Urothelium cell line (cell line): ENCODE measurements at places on chromosomes 3 and 15.

- DNase-seq: peak; percentile 93
Measured at GRCh38 chr3:180989291-180990163, at the start of gene DNAJC19. Gene DNAJC19, minus strand, starts transcription at chr3:180989736. Its CDS starts 134 bp downstream, at chr3:180989602.

GRCh38 chr3:177603148-177603603 lies 405.9 kb upstream of the TBL1XR1 start:
- no peak for DNase-seq

DNA sequence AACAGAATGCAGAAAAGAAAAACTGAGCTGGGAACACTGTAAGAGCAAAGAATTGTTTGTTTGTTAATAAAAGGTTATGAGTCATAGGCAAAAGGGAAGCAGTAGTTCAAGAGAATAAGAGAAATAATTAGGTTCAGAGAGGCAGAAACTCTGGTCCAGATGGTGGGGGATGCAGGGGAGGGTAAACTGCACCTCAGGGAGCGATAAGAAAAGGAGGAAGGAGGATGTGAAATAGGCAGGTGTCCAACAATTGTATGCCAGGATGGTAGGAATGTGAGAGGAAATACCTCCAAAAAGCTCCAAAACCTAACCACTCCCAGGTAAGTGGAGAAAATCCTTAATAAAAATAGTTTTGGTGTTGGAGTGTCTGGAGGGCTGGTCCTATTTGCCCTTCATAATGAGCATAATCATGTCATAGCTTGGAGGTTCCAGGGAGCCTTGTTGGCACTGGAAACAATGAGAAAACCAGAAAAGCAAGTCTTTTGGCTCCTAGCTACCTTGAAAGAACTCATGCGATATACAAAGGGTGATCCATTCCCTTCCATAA lies 405.4 kb upstream of the TBL1XR1 start:
- no peak for DNase-seq

- DNase-seq: no peak
Measured at GRCh38 chr3:17592956-17593355, 149.5 kb downstream of the TBC1D5 start.

DNA sequence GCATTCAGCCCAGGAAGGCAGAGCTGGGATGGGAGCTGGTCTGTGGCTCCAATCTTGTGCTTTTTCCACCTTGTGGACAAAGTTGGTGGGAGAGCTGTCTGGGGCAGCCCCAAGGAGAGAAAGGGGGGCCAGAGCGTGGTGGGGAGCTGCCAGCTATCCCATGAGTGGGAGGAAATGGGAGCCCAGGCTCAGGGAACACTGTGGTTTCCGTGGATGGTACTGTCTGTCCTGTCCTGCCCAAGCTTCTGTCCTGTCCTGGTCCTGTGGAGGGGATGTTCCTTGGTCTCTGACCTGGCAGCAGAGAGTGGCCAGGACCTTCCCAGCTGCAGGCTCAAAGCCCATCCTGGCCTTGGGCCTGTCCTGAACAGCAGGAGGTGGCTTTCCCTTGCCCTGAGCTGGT lies 72.6 kb upstream of the SEC13 start:
- no peak for DNase-seq

- DNase-seq: no peak
Measured at GRCh38 chr3:195172039-195172684, 98.8 kb downstream of the XXYLT1 start.

DNA sequence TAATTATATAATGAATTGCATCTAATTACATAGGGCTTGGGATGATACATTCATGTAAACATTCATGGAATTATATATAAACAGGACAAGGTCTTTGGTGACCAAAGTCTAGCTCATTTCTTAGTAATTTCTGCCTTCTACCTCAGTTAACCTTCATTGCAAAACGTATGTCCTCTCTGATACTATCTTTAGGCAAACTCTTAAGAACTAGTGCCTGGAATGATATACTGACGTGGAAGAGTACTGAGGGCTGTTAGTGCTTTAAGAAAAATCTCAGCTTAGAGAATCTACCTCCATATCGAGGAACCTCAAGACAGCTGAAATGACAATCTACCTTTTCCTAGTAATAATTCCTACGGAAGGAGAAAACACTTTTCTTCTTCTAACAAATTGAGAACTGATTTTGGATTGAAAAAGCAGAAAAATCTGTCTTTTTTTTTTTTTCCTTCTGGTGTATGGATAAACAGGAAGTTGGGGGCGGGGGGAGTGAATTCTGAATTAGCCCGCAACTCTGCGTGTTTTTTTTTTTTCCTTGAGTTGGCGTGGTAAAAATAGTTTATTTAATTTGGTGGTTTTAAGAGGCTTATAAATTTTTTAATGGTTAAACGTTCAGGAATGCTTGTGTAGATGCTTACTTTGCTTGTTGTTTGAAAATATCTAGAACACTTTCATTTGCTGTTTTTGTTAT lies 43.2 kb downstream of the RARB start:
- no peak for DNase-seq

- DNase-seq: no peak
Measured at GRCh38 chr3:102761766-102762165, 327.0 kb downstream of the ZPLD1 start.

GRCh38 chr3:59418836-59419235 lies 369.0 kb upstream of the CFAP20DC start:
- no peak for DNase-seq
